ENCODE measurements at places on chromosomes 2 and 18.

DNA sequence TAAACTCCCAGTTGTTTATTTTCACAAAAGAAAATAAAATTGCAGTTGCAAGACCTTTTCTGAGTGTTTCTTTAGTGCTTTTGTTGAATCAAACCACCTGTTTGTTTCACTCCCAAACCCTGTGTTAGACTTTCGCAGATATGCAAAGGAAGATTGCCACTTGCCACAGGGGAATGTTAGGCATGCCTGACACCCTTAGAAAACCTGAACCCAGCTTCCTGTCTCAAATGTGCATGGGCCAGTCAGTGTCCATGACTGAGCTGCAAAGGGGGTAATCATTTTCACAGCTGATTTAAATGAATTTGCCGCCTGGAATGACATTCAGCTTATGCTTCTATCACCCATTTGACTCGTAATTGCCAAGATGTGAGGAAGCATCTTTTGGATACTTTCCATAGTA lies 17.5 kb downstream of the TGOLN2 start:
- no peak for DNase-seq

DNA sequence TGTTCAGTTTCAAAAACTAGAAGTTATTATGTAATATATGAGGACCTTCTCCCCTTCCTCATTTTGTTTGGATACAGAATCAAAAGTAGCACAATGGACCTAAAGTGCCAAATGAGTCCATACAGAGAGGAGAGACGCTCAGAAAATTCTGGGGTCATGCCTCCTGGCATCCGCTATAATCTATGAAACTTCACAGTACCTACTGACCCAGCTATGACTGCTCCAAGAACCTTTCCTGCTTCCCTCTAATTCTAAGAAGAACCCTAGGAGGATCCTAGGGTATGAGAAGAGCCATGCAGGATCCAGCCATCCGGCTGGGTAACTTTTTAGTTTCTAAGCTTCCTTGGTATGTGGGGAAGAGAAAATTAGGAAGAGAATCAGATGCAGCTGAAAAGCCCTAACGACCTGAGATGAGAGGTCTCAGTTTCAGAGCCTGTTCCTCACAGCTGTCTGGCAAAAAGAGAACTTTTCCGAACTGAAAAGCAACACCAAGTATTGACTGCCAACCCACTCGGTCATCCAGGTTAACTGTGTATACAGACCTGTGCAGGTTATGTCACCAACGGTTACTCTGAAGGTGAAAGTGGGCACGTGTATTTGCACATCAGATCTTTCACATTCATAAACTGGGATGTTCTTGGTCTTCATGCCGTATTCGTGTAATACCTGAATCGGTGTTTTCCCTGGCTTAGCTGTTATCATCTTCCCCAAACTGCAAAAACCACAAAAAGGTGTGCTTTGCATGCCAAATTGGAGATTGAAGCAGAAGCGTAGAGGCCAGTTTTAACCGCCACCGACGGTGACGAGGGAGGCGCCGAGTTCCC lies 1.1 kb downstream of the PRKRA start:
- DNase-seq, result no peak

DNA sequence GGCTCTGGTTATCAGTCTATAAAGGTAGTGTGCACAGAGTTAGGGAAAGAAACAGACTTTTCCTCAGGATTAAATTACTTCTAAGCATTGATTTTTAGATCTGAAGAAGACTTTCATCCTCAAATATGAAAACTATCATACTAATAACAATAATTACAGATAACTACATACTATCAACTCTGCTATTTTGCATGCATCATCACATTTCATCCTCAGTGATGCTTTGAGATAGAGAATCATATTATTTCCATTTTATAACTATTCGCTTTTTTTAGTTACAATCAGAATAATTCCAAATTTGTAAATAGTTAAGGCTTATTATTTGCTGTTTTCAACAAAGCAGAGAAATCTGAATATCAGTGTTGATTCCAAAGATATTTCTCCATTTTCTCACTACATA lies 239.2 kb downstream of the MEIS1 start:
- no peak for DNase-seq

DNA sequence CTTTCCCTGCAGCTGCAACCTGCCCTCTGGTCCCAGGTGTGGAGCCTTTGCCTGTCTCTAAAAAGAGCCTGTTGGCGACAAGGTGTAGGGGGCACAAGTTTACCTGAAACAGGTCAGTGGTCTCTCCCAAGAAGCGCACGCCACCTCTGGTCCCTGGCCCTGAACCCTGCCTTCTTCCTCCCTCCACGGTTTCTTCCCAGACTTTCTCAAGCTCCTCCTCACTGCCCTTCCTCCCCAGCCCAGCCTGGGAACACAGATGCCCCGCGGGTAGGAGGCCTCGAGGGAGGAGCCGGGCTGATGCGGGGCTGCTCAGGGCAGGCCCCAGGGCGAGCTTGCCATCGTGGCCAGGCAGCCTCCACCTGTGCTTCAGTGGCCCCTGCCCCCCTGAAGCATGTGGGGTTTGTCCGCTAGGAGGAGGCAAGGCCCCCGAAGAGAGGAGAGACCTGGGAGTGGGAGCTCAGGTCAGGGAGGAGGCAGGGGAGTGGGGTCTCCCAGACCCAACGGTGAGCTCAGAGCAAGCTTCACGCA lies 89.5 kb downstream of the SMAD7 start:
- no peak for DNase-seq

GRCh38 chr2:201660293-201660895 lies 17.1 kb upstream of the TMEM237 start:
- no peak for DNase-seq

GRCh38 chr2:150578481-150578880 lies 91.0 kb upstream of the RND3 start:
- DNase-seq, result no peak

- DNase-seq, result no peak
These were observed 299.4 kb downstream of the AGAP1 start for GRCh38 chr2:235793163-235793752.

GRCh38 chr2:32745191-32745590 lies 117.3 kb downstream of the TTC27 start:
- no peak for DNase-seq

- no peak for DNase-seq
These were observed 841.8 kb downstream of the SLC4A3 start for GRCh38 chr2:220469201-220469600.

- DNase-seq, result no peak
These were observed 257.2 kb downstream of the SRBD1 start for GRCh38 chr2:45353879-45354278.

DNA sequence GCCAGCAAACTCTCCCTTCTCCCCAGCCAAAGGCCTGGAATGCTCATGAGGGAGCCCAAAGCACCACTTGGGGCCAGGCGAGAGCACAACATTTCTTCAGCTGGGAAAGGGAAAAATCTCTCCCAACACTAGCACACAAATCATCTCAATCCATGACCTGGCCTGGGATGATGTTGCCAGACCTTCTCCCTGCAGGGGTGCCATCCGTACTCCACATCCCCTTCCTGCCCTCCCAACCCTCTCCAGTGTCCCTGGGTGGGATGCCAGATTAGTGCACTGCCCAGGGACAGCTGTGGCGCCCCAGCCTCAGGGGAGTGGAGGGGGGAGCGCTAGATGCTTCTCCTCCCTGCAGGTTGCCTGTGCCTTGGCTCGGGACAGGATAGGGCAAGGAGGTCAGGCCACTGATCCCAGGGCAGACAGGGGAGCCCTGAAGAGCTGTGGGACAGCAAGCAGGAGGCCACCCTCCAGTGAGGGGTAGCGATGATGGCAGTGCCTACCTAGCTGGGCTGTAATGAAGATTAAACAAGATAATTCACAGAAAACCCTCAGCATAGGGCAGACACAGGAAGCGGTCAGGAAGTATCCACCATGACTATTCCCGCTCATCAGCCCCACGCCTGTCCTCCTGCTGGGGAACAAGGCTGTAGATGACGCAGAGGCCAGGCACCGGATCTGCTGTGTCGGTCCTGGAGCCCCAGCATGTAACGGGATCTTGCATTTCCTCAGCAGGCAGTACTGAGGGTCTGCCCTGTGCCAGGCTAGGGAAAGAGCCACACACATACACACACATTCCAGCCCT lies 31.1 kb downstream of the SERTAD2 start:
- DNase-seq, result no peak

GRCh38 chr2:10097352-10098148 lies 17.3 kb upstream of the CYS1 start:
- DNase-seq, result no peak

- DNase-seq, result no peak
These were observed 22.4 kb downstream of the MAL start for GRCh38 chr2:95047629-95048510.

GRCh38 chr2:187842978-187843847 lies 289.0 kb upstream of the TFPI start:
- DNase-seq, result no peak

- no peak for DNase-seq
These were observed 324.1 kb upstream of the KCNJ3 start for GRCh38 chr2:154374416-154374815.

DNA sequence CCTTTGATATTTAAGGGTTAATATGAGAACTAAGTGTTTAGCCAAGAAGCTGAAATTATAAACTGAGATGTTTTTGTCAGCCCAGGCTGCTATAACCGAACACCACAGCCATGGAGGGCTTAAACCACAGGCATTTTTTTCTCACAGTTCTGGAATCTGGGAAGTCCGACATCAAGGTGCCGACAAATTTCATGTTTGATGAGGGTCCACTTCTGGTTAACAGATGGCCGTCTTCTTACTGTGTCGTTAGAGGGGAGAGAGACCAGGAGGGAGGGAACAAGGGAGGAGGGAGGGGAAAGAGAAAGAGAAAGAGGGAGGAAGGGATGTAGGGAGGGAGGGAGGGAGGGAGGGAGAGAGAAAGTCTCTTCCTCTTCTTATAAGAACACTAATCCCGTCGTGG lies 6.5 kb upstream of the CNDP2 start:
- DNase-seq, result no peak

GRCh38 chr2:62149708-62150107 lies 46.2 kb upstream of the B3GNT2 start:
- no peak for DNase-seq

DNA sequence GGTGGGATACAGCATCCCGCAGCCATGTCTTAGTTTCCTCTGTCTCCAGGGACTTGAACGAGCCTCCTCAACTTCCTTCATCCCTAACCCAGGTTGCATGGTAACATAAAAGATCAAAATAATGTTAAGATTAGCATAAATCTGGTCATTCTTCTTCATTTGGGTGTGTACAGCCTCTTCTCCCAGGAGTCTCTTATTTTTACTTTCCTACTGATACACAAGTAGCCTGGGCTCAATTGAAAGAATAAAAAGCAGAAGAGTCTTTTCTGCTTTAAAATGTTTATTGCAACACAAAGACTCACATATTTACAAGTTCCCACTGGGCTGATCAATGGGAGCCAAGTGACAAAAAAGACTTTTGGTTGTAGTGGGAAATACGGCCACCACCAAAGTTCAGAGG lies 137.9 kb upstream of the PID1 start:
- no peak for DNase-seq

- DNase-seq, result no peak
These were observed 34.4 kb downstream of the PLEKHA3 start for GRCh38 chr2:178514664-178515063.

GRCh38 chr2:153004627-153005026 lies 286.2 kb downstream of the ARL6IP6 start:
- no peak for DNase-seq

- no peak for DNase-seq
These were observed 86.6 kb downstream of the ANTXR1 start for GRCh38 chr2:69099541-69099940.

GRCh38 chr2:173193925-173194324 lies 118.3 kb downstream of the MAP3K20 start:
- DNase-seq, result no peak

DNA sequence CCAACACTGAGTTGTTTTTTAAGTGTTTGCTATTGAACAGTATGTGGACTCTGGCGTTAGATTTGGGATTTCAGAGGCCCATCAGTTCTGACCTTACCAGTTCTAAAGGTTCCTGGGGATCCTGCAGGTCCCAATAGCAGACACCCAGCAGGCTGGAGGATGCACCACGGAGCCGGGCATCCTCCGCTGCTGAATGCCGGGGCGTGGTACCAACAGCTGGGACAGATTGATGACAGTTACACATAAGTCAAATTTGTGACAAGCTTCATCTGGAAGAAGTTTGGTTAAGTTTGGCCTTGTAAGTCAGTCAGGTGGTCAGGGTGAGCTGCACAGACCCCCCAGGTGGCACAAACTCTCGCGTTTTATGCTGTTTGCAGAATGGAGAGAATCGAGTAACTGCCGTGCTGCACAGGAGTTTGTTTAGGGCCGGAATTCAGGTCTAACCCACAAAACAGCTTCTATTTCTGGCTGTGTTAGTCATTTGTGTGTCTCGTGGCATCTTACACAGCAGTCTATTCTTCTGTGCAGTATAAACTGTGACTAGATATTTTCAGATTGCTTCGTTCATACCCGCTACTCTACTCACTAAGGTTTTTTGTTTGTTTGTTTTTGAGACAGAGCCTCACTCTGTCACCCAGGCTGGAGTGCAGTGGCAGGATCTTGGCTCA lies 19.2 kb downstream of the CTDP1 start:
- DNase-seq, result no peak

GRCh38 chr2:9649261-9649660 lies 18.5 kb upstream of the YWHAQ start:
- no peak for DNase-seq

GRCh38 chr18:37225279-37225678 lies 340.3 kb downstream of the CELF4 start:
- DNase-seq, result no peak

DNA sequence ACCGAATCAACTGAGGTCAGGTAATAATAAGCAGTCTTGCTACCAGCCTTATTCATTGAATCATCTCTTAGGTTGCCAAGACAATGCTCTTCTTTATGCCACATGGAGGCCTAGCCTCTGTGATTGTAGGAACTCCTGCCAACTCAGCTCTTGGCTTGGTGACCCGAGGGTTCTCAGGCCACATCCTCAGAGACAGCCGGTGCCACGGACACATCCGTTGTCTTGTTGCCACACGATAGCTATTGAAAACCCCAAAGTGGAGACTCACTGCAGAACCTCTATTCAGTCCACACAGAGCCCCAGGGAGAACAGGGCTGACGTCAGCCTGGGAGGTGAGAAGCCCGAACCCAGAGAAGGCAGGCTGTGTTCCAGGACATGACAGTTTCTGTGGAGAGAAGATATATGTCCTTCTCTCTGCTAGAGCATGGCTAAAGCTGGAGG lies 53.5 kb upstream of the TGFA start:
- no peak for DNase-seq

DNA sequence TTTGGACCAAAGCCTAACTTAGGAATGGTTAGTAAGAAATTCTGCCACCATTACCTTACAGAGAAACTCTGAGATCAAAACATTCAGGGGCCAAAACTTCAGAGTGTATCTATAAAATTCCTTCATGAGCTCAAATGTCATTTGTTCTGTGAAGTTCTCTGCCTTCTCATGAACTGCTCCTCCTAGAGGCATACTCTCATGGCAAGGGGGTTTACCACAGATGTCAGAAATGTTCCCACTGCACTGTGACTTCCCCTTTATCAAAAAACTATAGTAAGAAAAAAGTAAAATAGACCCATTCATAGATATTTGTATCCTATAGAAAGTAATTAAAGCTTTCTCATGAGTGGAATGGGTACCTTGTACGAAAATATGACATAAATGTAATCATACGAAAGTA lies 68.5 kb downstream of the USP40 start:
- no peak for DNase-seq
